ENCODE measurements at places on chromosomes 16 and 17. TPM values are rescaled to one million over a fixed set of nuclear protein-coding genes. Genes with fewer than 3 reads are reported as not detected.

DNA sequence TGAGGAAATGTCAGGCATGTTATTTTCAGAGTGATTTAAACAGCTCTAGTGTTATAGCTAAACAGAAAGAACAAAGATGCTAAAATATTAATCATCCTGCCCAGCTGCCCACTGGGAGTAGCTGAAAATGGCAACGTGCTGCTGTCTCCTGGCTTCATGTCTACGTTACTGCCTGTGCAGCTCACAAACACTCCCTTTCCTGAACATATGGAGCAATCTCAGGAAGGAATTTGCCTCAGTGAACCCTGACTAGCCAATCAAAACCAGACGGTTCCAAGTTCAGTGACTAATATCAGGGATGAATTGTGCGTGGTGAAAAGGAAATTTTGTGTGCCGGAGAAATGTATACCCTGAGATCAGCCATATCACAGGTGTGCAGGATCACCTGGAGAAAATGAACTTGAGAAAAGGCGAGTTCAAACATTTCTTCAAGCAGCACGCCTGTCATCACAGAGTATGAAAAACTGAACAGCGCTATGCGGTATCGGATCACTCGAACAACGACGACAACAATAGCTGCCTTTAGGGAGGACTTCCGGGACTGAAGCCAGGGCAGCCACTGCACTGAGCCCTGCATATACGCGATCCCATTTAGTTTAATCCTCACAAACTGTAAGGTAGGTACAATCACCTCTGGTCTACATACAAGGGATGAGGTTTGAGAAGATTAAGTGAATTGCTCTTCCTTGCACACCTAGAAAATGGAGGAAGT is 110.3 kb downstream of the STX8 start:
- H3K27ac ChIP-seq = peak overlapping the region; percentile 49
- no peaks in the 10 kb centered on the region for H3K36me3 ChIP-seq
- no peaks in the 10 kb centered on the region for H3K27me3 ChIP-seq
- H3K4me1 ChIP-seq = peaks cover 3% of the 10 kb centered on the region
- H3K4me3 ChIP-seq = no peak overlapping the region

Gene PLA2G10
- not detected for total RNA-seq

DNA sequence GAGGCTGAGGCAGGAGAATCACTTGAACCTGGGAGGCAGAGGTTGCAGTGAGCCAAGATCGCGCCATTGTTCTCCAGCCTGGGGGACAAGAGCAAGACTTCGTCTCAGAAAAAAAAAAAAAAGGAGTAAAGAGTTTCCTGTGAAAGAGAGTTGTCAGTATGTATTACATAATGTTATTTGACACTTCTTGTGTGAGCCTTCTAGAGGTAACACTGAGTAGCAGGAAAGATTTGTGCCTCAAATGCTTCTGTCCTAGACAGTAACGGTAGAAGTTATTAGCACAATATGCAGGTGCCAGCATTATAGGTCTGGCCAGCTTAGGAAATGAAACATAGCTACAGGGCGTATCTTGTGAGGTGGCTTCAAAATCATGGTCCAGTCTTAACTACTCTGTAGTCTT is 6.2 kb downstream of the RPS6KB1 start:
- no peak overlapping the region for H3K4me3 ChIP-seq
- no peaks in the 10 kb centered on the region for H3K36me3 ChIP-seq
- no peaks in the 10 kb centered on the region for H3K27me3 ChIP-seq

GRCh38 chr16:51710186-51710585 is 559.1 kb upstream of the SALL1 start:
- no peaks in the 10 kb centered on the region for H3K27me3 ChIP-seq
- H3K4me1 ChIP-seq = no peaks in the 10 kb centered on the region
- no peak overlapping the region for H3K27ac ChIP-seq
- no peak for DNase-seq

- no peaks in the 10 kb centered on the region for H3K27me3 ChIP-seq
- H3K4me3 ChIP-seq = no peak overlapping the region
- no peak overlapping the region for H3K27ac ChIP-seq
- H3K4me1 ChIP-seq = no peaks in the 10 kb centered on the region
- DNase-seq = no peak
Measured at GRCh38 chr17:27807567-27808470, 7.5 kb upstream of the NOS2 start.

DNA sequence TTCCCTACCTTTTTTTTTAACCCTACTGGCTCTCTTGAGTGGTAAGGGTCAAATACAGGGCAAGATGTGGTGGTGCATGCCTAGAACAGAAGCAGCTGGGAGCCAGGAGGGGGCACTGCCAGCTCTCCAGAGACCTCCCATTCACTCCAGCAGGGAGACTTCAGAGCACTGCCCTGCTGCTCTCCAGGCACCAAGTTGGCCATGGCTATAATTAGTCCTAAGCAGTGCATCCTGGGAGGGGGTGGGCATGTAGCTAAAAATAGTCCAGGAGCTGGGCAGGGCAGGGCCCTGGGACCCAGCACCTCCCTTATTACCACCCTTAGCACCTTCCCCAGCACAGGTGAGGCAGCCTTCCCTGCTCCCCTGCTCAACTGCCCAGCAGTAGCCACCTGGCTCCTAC is 3.5 kb downstream of the CORO6 start:
- no peaks in the 10 kb centered on the region for H3K27me3 ChIP-seq
- H3K4me3 ChIP-seq = no peak overlapping the region
- no peak for DNase-seq

Gene NPIPA5
- 14.8 TPM for total RNA-seq

Gene RNF40
- total RNA-seq = 73.9 TPM

Gene ASPHD1
- 0.48 TPM for total RNA-seq

DNA sequence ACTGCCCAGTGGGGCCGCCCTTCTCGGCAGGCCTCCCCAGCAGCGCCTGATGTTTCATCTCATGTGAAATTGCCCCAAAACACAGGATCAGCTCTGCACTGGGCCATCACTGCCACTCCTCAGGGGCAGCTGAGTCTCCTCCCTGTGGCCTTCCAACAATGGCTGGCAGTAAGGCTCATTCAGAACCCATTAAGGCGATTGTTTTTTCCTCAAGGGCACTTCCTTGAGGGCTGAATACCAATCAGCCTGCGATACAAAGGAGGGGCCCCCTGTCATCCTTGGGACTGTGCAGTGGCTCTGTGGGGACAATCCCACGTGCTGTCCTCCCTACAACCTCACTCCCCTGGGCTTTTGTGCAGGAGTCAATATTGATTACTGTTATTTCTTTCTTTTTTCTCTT is 47.5 kb downstream of the XYLT1 start:
- DNase-seq = no peak
- H3K4me3 ChIP-seq = no peak overlapping the region
- no peak overlapping the region for H3K27ac ChIP-seq
- no peaks in the 10 kb centered on the region for H3K27me3 ChIP-seq
- H3K4me1 ChIP-seq = no peaks in the 10 kb centered on the region

- H3K27me3 ChIP-seq = no peaks in the 10 kb centered on the region
- no peak overlapping the region for H3K4me3 ChIP-seq
- H3K4me1 ChIP-seq = no peaks in the 10 kb centered on the region
- no peak for DNase-seq
- no peak overlapping the region for H3K27ac ChIP-seq
Measured at GRCh38 chr17:10727192-10727591, 2.6 kb downstream of the TMEM220 start.

- peaks cover 2% of the 10 kb centered on the region for H3K4me1 ChIP-seq
- no peak overlapping the region for H3K27ac ChIP-seq
- H3K4me3 ChIP-seq = no peak overlapping the region
Measured at GRCh38 chr16:11168386-11169051, 87.5 kb downstream of the SOCS1 start.

Gene SECTM1
- total RNA-seq = 9.9 TPM

DNA sequence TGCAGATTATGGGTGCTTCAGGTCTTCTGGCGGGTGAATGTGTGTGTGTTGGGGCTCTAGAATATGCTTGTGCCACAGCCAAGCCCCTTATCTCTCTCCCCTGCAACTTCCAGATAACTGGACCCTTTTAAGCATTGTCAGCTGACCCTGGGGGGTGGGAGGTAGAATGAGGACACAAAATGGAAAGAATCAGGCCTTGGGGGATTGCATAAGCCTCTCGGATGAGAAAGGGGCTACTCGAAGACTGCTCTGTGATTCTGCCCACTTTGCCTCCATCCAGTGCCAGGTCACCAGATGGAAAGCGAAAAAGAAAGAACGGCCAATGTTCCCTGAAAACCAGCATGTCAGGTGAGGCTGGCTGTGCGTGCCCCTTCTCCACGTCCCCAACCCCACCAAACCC is 13.8 kb downstream of the THRA start:
- peaks cover 3% of the 10 kb centered on the region for H3K4me1 ChIP-seq
- H3K27me3 ChIP-seq = no peaks in the 10 kb centered on the region
- no peak for DNase-seq
- no peak overlapping the region for H3K4me3 ChIP-seq
- no peak overlapping the region for H3K27ac ChIP-seq

DNA sequence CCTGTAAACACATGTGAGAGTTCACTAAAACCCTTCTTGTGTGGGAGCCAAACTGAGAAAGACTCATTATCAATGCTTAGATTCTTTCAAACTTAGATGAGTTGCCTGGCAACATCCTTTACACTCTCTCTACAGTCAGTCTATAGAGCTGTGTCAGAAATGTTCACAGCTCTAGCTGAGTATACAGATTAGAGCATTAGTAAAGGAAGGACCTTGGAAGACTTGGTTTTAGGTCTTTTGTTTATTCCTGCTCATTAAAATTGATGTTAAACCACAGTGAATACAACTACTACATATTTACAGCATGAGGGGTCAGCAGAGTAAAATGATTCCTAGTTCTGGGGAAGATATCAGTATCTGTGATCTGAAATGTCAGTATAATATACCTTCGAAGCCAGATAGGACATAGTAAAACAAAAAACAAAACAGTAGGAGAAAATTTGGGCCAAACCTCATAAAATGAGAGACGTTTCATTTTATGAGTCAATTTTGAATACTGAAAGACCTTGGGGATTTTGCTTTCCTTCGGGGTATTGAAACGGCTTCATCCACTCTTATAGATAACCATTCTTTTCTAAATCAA is 186.0 kb downstream of the TANC2 start:
- no peaks in the 10 kb centered on the region for H3K36me3 ChIP-seq

Gene CIBAR2
- total RNA-seq = 0.57 TPM

DNA sequence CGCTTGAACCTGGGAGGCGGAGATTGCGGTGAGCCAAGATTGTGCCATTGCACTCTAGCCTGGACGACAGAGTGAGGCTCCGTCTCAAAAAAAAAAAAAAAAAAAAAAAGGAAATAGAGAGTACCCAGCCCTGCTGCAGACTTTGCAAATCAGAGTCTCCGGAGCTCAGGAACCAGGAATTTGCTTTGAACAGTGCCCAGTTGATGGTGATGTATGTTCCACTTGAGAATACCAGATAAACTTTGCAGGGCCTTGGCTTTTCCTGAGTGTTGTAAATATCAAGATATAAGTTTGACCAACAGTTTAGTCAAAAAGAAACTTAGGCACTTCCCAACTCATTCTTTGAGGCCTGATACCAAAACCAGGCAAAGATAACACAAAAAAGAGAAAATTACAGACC is 30.6 kb upstream of the MAP3K14 start:
- no peak overlapping the region for H3K27ac ChIP-seq
- no peak for DNase-seq
- no peaks in the 10 kb centered on the region for H3K4me1 ChIP-seq
- H3K27me3 ChIP-seq = no peaks in the 10 kb centered on the region
- no peaks in the 10 kb centered on the region for H3K36me3 ChIP-seq

Gene DHRS11
- 6.0 TPM for total RNA-seq
